Neural crest cell (in vitro differentiated cells): ENCODE measurements at places on chromosomes 11 and 22.

GRCh38 chr22:44213489-44214043, 32.8 kb downstream of the PARVG start:
- no peak for DNase-seq

- no peak for DNase-seq
Measured at GRCh38 chr11:116294630-116295029, 478.2 kb downstream of the BUD13 start.

GRCh38 chr22:41052661-41053490, 39.5 kb upstream of the EP300 start:
- no peak for DNase-seq

DNA sequence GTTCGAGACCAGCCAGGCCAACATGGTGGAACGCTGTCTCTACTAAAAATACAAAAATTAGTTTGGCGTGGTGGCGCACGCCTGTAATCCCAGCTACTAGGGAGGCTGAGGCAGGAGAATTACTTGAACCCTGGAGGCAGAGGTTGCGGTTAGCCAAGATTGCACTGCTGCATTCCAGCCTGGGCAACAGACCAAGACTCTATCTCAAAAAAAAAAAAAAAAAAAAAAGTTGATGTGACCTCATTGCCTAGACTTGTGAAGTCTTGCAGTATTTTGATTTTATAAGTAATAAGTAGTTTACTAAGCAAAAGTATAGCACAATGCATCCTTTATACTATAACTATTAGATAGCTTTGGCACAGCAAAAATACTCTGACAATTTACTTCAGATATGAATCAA, 9.9 kb upstream of the CUL5 start:
- no peak for DNase-seq

DNA sequence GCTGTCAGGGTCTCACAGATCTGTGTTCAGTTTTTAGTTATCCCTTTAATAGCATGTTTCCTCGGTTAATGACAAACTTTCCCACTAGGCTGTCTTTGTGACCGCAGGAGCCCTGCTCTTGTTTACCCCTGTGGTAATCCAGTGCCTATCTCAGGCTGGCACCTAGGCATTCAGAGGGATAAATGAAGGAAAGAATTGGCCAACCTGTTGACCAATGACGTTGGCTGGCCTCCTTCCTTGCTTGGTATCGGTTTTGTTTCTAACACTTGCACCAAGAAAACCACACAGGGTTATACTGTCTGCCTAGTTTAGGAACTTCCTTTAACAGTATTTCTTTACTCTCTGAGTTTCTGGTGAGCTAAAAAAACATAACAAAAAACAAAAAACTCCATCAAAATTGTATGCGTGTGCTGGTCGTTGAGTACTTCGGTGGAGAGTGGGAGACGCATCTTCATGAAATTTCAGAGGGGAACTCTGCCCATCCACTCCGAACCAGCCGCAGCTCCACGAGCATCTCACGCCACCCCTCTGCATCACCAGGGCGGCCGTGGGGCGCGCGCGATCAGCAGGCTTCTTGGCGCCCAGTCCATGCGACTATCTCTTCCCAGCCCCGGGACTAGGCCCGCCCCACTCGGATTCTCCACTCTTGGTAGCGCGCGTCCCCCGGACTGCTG, 563 bp upstream of the ENDOD1 start:
- no peak for DNase-seq

- no peak for DNase-seq
Measured at GRCh38 chr22:48141301-48141700, 1378.9 kb downstream of the TBC1D22A start.

DNA sequence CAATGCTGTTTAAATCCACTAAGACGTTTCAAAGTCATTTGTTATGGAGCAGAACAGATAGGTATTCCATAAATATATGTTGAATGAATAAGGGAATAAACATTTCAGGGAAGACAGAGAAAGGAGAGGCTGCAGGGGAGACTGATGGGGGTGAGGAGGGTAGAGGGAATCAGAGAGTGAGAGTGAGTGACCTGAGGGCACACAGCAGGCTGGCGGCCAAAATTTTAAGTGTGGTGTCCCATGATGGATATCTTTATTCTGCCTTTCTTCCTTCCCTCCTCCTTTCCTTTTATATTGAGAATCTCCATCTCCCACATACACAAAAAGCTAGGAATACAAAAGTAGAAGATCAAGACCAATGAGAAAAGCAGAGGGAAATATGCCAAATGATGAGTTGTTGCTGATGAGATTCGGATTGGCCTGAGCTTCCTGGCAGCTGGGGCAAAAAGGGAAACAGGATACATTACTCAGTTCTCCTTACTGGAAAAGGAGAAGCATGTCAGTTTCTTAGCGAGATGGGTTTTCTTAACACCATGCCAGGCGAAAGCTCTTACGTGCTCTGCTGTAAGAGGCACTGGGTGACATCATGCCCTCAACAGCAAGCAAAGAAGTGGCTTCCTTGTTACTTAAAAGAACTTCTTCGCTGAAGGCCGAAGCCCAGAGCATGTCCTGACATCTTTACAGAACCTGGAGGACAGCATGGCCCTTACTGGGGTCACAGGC, 11.2 kb upstream of the CYTH4 start:
- DNase-seq, result no peak
